ENCODE measurements at places on chromosomes 7 and 10.
A peak's percentile ranks its signal among the peaks of the same experiment; 100 is the strongest.

GRCh38 chr10:29324220-29324841 lies 35.5 kb downstream of the LYZL1 start:
- DNase-seq = no peak

DNA sequence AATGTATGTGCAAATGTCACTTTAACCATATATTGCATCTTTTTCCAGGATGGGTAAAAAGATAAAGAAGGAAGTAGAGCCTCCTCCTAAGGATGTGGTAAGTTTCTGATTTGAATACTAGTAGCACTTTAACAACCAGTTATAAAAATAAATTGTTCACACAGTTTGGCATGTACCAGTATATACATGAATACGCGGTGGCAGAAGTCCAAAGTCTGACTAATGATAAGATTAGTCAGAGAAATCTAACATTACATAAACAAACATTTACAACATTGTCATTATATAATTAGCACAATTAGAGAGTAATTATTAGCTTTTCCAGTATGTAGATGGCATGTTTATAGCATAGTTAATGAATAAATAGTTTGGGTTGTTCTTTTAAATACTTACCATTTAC lies 4.1 kb downstream of the ARMC3 start:
- no peak for DNase-seq

DNA sequence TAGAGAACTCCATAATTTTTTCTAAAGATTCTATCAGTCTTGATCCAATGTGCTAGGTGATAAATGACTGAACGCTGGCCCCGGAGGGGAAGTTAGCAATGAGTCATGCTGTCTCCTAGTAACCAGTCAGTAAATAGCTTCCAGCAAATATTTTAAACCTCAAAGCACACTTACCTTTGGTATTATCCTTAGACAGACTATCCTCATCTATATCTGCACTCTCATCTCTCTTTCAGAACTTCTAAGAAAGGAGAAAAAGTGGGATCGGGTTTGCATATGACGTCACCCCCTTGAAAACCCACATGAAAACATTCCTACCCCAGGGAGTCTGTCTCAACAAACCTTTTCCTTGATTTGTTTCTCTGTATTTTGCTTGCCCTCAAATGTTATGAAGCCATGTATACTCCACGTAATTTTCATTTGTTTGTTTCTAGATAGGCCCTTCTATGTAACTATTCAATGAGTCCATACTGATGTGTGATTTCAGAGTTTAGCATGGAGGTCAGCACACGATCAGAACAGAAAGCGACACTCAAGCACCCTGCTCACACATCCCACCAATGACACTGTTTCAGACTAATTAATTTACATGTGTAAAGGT lies 174.9 kb upstream of the NRP1 start:
- no peak for DNase-seq

GRCh38 chr7:27094304-27095049 lies 1.3 kb downstream of the HOXA1 start:
- DNase-seq = no peak

- DNase-seq = no peak
These were observed 228.5 kb upstream of the NEBL start for GRCh38 chr10:21125471-21126228.

DNA sequence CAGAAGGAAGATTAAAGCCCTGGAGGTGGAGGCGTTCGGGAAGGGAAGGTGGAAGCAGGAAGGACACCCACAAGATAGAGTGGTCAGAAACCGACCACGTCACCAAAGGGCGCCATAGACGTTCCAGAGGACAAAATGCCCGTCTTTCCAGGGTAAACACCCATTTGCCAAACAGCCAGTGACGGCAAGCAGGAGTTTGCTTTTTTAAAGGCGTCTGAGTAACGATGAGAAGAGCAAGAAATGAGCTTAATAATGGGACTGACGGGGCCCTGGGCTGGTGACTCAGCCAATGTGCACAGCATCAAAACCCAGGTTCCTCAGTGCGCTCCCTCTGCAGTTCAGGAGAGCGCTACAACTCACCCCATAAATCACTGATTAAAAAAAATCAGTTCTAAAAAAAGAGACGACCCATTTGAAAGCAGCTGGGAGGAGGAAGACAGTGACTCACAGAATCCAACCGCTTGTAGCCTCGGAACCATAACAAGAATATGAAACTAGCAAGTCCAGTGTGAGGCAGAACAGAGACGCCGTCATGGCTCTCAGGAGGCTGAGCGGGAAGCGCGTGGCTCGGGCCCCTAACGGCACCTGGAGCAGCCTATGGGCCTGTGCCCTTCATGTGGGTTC lies 5.9 kb downstream of the DIP2C start:
- DNase-seq = no peak

GRCh38 chr10:86642499-86642898 lies 11.8 kb upstream of the OPN4 start:
- DNase-seq = no peak

GRCh38 chr10:79107736-79108264 lies 39.0 kb downstream of the ZMIZ1 start:
- no peak for DNase-seq

GRCh38 chr7:78427209-78427608 lies 628.6 kb downstream of the PHTF2 start:
- DNase-seq = no peak

GRCh38 chr10:133010095-133010842 lies 67.9 kb upstream of the CFAP46 start:
- DNase-seq = no peak

DNA sequence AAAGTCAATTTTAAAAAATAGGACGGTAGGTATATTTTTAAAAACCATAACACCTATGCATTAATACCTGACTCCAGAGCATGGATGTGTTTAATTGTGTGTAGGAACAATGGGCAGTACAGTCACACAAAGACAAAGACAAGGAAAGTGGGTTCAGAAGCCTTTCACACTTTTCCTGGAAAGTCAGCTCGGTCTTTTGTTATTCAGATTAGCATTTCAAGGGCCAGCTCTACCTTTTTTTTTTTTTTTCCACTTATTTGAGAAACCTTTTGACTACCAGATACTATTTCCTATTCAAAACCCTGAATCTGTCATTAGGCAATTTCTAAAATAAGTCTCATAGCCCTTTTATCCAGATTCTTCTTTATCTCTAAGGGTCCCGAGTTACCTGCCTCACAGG lies 401.9 kb downstream of the PARD3 start:
- DNase-seq = no peak

DNA sequence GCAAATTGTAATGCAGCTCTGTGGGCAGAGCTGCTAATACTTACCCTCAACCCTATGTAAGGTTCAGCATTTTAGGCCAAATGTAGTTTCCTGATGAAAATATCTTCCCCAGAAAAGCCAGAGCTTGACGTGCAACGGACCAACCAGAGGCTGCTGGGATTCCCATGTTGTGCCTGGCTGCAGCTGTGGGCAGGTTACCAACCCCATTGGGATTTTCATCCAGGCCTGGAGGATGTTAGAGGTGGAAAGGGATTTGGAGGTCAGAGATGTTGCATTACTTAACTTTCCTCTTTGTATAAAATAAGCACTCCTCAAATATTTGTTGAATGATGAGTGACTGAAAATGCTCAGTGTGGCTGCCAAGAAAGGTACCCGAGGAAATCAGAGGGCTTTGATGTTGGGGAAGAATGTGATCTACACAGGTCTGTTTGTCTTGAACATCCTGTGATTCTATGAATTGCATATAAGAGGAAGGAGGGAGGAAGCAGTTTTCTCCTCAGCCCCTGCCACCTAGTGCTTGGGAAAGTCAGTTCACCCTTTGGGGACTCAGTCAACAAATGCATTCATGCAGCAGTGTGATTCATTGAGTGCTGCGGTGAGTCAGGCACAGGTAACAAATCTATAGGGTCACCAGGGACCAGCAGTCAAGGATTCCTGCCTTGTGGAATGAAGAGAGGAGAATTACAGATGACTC lies 487.2 kb downstream of the RPS24 start:
- no peak for DNase-seq

DNA sequence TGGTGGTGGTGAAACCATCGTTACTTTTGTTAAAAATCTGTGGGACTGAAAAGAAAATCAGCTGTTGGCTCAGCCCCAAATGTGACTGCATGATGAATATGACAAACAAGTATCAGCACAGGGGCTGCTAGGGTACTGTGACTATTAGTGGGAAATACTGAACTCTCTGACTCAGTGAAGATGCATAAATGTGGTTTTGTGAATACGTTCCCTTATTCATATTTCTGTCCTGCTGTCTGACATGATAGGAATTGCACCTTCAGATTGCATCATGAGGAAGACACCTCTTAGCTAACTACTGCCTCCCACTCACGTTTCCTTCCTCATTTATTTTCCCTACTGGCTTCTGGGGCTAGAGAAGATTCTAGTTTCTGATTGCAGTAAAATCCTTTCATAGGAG lies 1.4 kb downstream of the CLEC5A start:
- DNase-seq = no peak

GRCh38 chr7:130639388-130639787 lies 29.2 kb downstream of the COPG2 start:
- no peak for DNase-seq

DNA sequence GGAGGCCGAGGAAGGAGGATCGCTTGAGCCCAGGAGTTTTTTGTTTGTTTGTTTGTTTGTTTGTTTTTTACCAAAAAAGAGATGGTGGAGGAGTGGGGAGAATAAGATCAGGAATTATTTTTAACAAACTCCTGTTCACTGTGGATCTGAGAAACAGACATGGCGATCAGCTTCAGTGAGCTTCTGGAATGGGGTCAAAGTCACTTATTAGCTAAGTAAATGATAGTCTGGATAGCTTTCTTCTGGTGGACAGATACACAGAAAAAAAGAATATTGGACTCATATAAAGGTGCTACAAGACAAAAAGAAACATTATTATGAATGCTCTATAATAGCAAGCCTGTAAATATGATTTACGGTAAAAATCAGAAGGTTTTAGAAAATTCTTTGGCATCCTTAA lies 85.1 kb downstream of the POU6F2 start:
- DNase-seq = no peak

DNA sequence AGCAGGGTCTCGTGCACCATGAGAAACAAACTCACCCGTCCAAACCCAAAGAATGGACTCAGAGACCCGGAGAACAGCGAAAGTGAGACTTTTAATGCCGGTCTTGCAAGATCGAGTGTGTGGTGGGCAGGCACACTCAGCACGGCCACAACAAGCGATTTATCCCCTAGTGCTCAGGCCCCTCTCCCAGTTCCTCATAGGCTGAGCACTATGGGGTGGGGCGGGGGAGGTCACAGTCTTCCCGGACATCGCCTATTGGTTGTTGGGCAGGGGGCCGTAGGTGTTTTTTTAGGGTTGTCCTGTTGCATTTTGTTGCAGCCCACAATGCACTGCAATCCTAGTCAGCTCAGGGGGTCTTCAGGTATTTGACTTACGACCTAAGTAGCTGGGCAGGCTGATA lies 608.3 kb upstream of the FOXK1 start:
- DNase-seq = no peak

- DNase-seq = no peak
These were observed 155.6 kb upstream of the MKI67 start for GRCh38 chr10:128281861-128282260.

DNA sequence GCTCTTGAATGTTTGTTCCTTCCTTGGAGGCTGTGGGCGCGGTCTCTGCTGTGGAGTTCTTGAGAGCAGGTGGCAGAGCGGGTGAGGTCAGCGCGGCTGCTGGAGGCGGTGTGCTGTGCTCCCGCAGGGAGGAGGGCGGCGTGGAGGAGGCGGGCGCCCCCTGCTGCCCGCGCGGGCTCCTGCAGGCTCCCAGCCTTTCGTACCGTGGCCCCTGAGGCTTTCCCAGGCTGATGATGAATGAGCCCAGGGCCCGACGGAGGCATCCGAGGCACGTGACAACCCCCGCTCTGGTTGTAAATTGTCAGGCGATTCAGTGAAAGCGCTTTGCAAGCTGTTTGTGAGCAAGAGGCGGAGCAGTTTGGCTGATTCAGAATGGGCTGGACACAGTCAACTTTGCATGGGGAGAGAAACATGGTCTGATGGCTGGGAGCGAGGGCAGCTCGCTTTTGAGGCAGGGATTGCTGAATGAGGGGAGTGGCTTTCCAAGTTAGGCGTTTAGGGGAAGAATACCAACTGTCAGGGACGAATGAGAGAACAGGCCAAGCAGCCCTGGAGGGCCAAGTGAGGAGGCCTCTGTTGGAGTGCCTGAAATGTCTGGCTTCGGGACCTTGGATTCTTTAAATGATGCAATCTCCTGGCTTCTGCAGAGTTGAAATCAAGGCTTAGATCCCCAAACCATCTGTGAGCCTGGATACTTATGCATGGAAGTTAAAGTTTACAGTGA lies 46.6 kb downstream of the CDHR3 start:
- DNase-seq = peak; percentile 49

GRCh38 chr10:118773041-118773440 lies 18.3 kb upstream of the CACUL1 start:
- no peak for DNase-seq

- DNase-seq = no peak
These were observed 106.4 kb downstream of the ELMO1 start for GRCh38 chr7:37342176-37342687.

DNA sequence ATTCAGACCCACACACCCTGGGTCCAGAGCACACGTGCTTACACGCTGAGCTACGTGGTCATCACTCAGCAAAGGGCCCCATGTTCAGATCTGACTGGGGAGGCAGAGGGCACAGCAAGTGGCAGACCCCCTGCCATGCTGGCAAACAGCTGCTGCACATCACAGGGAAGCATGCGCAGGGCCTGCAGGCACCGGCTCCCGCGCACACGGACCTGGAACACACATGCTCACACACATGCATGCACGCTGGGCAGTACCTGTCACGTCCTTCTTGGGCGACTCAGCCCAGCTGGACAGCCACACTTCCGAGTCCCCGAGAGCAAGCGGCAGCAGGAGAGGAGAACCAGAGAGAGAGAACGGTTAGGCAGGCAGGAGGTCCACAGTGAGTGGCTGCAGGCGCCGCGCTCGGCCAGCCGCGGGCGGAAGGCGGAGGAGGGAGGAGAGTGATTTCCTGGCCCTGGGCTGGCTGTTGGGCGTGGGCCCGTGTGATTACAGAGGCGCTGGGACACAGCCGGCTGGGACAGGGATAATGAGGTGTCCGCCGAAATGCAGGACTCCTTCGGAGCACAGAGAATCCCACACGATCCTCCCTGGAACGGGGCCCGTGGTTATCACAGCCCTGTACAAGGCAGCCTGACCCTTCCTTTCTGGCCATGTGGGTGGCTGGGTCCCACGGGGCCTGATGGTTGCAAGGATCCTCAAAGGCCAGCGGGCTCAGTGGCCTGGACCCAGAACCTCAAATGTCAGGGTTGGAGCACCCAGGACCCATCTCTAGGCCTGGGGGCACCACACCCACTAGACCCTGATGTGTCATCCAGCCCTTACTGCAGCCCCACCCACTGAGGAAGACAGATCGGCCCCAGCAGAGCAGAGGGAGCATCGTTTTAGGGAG lies 175.1 kb downstream of the NEURL1 start:
- no peak for DNase-seq
